ENCODE measurements at places on chromosomes 6 and 20. TPM values are rescaled to one million over a fixed set of nuclear protein-coding genes. Genes with fewer than 3 reads are reported as not detected.

GRCh38 chr6:31266567-31267360, 5.1 kb downstream of the HLA-C start:
- no peaks in the 10 kb centered on the region for H3K27me3 ChIP-seq
- H3K4me3 ChIP-seq: no peak overlapping the region
- DNase-seq: no peak
- no peaks in the 10 kb centered on the region for H3K4me1 ChIP-seq

Gene RBPJL
- polyA plus RNA-seq: not detected

Gene FAM217A
- polyA plus RNA-seq: not detected

Gene DDX43
- polyA plus RNA-seq: 1.5 TPM

Gene OPRL1
- polyA plus RNA-seq: 0.49 TPM

DNA sequence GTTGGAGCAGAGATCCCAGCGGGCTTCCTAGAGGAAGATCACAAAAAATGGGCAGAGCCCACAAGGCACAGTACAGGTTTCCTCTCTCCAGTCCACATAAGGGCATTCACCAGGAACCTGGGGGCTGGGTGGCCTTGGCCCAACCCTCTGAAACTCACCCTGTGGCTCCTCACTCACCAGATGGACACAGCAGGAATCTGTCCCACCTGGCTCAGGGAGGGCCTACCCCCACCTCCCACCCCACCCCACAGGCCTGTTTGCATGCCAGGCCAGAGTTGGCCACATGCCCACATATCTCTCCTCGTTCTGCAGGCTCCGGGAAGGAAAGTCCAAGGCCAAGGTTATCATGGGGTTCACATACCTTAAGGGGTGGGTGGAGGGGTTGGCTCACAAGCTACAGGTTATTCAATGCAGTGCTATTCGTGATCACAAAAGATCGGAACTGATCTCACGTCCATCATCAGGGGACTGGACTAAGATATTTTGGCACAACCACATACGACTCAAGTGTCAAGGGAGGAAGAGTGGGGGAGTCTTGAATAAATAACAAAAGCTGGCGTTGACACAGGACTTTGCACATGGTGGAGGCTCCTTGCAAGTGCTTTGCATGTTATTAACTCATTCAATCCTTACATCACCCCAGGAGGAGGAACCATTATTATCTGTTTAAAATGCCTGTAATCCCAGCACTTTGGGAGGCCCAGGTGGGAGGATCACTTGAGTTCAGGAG, 13.0 kb downstream of the RIPOR3 start:
- no peaks in the 10 kb centered on the region for H3K27me3 ChIP-seq
- DNase-seq: peak; percentile 43
- no peak overlapping the region for H3K27ac ChIP-seq
- H3K4me1 ChIP-seq: no peaks in the 10 kb centered on the region

Gene MYLK2
- polyA plus RNA-seq: 0.03 TPM
